Vagina (tissue), 2 donors: ENCODE measurements at places on chromosomes 6 and 20.

DNA sequence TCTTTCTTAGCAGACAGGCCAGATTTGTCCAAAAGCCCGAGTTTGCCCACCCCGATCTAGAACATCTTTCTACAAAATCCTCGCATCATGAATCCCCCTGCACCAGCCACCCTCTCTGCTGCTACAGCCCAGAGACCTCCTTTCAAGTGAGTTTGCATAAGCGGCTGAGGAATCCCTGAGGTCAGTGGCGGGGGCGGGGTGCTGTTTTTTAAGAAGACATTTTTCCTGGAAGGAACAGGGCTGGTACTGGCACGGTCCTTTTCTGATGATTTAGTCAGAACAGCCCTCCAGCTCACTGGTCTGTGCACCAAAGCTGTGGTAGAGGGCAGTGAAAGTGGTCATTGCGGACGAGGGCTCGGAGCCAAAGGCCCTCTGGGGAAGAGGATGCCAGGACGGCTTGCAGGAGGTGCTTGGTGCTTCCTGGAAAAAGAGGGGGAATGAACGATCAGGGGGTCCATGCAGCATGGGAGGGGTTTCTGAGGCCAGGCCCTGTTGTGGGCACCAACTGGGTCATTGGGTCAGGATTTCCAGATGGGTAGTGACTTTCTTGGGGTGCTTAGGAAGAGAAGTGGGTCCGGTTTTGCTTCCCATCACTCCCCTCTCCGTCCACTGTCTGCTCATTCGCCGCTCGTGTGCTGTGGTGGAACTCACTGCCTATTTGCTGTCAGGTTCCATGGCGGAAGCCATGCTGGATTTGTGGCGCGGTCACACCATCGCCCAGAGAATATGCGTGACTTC, 50.4 kb downstream of the GNAS-AS1 start:
- no peak for DNase-seq

GRCh38 chr6:121516331-121516730, 80.9 kb downstream of the GJA1 start:
- DNase-seq = no peak

DNA sequence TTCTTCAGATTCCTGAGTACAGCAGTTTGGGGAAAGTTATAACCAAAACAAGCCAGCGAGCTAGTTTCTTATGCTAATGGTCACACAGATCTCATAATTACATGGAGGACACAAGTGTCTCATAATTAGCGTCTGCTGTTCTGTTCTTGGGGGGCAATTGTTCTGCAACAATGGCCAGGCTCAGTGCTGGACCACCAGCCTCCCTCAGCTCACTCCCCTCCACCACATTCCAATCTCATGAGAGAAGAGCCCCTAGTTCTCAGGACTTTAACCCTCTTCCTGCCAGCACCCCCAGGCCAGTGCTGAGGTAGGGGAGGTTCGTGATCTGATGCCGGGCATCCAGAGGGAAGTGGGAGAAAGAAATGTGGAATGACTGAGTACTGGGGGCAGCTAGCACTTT, 20.2 kb upstream of the TOX2 start:
- no peak for DNase-seq

DNA sequence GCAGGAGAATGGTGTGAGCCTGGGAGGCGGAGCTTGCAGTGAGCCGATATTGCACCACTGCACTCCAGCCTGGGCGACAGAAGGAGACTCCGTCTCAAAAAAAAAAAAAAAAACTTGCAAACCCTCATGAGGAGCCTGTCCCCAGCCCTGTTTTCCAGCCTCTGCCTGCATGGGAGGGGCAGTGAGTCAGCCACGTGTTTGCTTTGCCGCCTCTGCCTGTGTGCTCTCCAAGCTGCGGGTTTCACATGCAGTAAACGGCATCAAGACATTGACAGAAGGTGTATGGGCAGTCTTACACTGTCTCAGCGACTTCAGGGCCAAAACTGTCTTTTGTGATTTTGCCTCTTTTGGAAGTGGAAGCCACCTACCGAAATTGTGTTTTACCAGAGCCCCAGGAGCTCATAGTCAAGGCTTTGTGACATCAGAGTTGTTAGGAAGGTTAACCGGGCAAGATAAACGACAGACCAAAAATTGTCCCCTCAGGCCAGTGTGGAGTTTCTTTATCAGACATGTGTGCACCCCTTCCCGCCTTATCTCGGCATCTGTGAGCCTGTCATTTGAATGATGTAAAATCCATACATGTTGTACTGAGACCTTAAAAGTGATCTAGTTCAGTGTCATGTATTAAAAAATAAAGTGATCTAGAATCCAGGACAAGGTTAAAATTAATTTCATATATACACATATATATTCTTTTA, 52.9 kb downstream of the RPP40 start:
- DNase-seq = no peak

DNA sequence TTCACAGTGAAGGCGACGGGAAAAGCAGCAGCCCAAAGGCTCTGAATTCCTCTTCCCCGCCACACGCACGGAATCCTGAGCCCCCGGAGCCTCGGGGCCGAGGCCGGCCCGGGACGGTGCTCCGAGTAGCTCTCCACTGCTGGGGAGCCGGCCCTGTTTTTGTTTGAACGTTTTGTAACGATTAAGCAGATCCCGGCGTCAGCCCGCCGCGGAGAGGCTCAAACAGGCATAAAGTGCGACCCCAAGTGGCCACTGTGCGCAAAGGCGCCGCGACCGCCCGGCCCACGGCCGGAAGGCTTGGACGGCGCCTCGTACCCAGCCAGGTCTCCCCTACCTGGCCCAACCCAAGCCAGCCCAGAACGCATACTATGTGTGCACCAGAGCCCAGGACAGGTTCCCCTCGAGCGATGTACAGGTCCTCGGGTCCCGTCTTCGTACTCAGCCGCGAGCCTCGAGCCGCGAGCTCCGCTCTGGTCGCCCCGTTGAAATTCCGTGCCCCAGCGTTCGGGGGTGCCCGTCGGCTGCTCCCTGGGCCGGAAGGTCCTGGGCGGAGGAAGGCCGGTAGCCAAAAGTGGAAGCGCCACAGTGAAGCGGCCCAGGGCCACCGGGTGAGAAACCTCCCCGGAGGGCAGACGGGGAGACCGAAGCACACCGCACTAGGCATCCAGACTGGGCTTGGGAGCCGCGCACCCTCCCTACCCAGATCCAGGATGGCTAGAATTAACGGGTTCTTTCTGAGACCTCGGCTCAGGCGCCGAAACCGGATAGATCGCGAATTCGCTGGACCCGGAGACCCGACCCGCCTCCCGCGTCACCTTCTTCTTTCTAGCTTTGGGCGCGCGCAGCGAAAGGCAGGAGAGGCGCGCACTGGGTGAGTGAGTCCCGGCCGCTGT, 1.2 kb upstream of the MAFB start:
- no peak for DNase-seq

DNA sequence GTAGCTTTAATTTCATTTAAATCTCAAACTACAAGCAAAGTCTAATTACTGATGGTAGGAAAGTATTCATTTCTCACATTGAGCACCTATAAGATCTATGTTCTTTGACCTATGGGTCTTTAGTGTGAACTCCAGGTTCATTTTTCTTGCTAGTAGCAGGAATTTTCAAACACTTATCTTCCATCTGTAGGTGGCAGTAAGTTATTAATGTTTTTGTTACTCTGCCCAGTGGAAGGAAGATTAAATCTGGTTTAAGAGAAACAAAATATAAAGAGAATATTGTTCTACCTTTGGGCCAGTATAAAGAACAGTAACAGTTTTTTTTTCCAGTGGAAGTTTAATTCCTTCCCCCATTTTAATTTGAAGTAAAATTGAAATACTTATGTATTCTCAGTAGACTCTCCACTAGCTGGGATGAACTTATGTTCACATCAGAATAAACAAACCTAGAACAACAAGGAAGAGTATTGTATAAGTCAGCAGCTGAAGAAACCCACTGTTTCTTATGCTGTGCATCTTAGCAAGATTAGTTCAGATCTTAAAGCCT, 328.2 kb downstream of the PHF3 start:
- DNase-seq = no peak

DNA sequence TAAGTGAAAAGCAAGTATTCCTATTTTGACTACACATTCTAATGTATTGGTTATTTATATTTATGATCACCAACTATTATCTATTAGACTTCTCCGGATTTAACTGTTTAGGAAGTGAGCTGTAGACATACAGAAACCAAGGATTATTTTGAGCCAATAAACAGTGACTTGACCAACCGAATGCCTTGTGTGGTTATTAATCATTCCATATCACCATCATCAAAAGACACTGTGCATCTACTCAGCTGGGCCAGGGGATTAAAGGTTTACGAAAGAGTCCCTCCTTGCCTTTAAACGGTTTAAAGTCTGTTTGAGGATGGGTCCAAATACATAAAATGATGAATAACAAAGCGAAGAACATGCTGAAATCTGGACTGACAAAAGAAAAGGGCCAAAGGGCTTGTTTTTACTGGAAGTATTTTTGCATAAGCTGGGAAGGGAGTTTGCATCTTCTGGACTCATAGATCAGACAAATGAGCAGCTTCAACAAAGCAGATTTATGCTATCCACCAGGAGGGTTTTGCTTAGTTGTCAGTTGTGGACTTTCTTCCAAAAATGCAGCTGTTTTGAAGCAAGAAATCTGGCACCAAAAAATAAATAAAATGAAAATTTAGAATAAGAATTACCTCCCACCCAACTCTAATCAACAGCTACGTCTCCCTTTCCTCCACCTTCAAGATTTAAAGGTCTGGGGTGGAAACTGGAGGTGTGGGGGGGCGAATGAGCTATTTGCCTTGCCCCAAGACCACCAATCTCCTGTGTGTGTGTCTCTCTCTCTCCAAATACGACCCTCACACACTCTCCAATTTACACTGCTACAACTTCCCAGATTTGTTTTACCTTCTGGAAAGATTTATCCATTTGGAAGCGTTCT, 33.6 kb upstream of the ID4 start:
- no peak for DNase-seq

DNA sequence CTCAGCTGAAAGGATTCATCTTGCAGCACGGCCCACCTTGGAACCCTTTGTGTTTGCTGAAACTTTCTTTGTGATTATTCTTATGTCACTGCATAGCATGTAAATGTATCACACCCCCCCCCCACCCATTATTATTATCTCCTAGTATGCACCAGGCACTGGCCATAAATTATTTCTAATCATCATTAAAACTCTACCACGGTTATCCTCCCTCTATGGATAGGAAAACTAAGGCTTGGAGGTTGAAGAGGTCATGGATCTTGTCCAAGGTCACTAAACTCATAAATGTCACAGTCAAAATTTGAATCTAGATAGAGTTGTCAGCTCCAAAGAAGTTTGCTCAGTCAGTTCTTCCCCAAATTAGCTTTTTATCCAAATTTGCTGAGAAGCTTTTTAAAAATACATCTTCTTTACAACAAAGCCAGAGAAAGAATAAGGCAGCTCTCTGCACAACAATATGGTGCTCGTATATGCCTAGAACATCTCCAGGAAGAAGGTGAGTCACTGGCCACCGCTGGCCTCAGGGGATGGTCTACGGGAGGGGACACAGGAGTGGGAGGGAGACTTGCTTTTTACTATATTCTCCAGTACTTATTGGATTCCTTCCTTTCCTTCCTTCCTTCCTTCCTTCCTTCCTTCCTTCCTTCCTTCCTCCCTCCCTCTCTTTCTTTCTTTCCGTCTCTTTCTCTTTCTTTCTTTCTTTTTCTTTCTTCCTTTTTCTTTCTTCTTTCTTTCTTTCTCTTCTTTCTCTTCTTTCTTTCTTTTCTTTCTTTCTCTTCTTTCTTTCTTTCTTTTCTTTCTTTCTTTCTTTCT, 134.5 kb downstream of the VEGFA start:
- no peak for DNase-seq

GRCh38 chr6:110255211-110255750, 75.1 kb downstream of the CDC40 start:
- no peak for DNase-seq

DNA sequence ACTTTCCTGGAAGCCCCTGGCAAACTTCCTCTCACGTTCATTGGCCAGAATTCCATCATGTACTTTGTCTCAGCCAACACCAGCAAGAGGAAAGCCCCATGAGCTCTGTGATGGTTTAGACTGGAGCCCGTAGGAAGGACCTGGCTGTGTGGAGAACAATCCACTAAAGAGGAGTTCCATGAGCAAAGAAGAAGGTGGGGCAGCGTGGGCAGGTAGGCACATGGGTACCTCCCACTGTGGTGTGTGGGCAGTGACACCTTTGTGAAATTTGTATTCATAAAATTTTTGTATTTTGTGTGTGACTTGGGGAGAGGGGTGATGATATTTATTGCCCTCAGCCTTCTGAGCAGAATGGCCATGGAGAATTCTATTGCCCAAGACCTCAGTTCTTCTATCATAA, 89.5 kb upstream of the SCP2D1 start:
- DNase-seq = no peak

DNA sequence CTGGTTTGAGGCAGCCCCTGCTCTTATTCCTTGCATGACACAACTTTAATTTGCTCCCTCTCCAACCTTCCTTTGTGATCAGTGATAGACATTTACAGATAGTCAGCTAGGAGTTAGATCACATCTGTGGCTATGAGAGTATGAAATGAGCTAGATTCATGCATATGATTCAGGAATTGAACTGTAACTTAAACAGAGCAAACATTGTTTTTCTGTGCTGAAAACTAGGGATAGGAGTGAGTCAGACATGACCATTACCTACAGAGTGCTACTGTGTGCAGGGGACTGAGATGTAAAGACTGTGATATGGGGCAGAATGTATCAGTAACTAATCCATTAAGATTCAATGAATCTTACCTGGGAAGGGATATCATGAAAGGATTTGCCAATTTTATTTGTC, 279.4 kb upstream of the SPTLC3 start:
- no peak for DNase-seq

- DNase-seq = no peak
Observed at GRCh38 chr6:118223316-118223715, 316.3 kb downstream of the SLC35F1 start.
